Stimulated activated CD8-positive, alpha-beta memory T cell treated with anti-CD3 and anti-CD28 coated beads, Interleukin-15, amount 100 ng/mL, for 1 hour (primary cell): ENCODE measurements at places on chromosomes 1 and 21.

DNA sequence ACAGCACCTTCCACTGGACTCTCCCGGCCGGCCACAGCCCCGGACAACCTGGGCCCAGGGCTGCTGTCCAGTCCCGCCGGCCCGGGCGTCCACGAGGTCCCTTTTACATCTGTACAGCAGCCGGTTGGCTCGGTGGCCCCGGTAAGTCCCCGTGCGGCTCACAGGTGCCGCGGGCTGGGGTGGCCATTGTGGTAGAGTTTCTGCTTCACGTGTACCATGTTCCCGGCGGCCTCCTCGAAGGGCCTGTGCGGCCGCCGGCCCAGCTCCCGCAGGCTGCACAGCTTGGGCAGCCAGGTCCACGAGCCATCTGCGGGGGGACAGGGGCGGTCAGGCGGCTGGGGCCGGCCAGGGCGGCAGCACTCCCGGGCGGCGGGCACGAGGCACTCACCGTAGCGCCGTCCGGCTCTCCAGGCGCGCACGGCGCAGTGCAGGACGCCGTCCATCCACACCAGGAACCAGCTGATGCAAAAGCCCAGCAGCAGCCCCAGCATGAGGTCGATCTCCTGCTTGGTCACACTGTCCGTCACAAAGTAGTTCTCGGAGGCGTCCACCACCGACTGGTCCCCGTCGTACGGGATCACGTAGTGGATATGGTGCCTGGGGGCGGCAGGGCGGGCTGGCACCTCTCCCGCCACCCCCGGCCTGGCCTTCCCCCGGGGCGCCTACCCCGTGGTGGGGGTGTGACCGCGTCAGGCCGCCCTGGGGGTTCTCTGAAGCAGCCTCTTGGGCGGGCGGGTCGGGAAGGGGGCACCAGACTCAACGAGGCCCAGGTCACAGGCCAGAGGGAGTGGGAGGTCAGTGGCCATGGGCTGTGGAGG lies 5.0 kb downstream of the TMEM240 start:
- no peak for DNase-seq

DNA sequence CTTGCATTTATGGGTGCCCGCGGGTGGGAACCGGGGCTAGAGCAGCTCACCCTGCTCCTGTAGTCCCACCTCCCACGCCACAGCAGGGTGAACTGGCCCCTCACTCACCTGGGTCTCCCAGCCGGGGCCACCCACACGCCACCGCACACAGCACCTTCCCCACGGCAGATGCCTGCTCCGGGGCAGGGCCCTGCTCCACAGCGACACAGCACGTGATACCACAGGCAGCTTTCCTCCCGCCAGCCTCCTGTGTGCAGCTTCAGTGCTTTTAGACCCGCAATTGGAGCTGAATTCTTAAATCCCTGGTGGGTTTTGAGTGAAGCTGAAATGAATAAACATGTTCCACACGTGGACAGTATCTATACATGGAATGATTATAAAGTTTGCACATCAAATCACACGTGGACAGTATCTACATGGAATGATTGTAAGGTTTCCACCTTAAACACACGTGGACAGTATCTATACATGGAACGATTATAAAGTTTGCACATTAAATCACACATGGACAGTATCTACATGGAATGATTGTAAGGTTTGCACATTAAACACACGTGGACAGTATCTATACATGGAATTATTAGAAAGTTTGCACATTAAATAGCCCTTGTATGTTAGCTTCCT lies 93.1 kb upstream of the COL6A1 start:
- no peak for DNase-seq

- DNase-seq: no peak
Measured at GRCh38 chr21:43322311-43322710, 104.6 kb downstream of the SIK1 start.

GRCh38 chr1:24905979-24906720 lies 23.9 kb downstream of the RUNX3 start:
- DNase-seq: no peak

DNA sequence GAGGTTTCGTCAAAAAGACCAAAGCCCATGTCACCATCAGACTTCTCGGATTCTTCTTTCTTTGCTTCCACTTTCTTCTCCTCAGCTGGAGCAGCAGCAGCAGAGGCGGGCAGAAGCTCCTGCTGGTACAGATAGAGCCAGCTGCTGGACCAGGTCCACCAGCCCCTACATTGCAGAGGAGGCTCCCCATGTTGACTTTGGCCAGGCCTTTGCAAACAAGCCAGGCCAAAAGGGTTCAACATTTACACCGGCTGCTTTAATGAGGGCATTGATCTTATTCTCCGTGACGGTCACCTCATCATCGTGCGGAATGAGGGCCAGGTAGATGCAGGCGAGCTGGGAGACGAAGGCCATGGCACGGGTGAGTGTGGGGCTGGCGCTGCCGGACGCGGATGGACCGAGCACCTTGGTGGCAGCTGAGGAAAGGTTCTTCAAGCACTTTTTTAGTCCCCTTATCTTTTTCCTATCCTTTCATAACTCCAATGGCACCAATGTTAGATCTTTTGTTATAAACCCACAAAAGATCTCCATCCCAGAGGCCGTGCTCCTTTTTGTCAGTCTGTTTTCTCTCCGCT lies 358.5 kb downstream of the RGS7 start:
- no peak for DNase-seq

GRCh38 chr1:31984419-31985347 lies 29.0 kb upstream of the KHDRBS1 start:
- DNase-seq: no peak

- no peak for DNase-seq
Measured at GRCh38 chr1:109954041-109954512, 30.5 kb upstream of the AHCYL1 start.

DNA sequence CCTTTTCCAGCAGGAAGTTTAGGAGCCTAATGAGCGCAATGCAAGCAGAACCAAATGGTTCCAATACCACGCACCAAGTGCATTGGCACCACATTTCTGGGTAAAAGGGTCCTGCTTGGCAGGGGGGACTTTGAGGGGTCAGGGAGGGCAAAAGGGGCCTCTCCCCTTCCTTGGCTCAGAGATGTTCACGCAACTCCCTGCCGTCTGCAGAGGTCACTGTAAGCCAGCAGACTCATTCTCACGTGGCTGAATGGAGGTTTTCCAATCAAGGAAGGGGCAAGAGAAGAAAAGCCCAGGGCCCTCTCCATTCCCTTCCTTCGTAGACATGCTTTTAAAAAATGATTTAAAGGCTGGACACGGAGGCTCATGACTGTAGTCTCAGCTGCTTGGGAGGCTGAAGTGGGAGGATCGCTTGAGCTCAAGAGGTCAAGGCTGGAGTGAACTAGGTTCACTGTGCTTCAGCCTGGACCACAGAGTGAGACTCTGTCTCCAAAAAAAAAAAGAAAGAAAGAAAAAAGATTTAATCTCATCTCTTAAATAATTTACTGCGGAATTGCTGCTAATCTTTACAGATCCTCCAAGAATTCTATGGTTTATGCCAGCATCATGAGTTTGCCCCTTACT lies 80.3 kb downstream of the RUNX3 start:
- no peak for DNase-seq

- no peak for DNase-seq
Measured at GRCh38 chr1:58664881-58665280, 35.0 kb downstream of the MYSM1 start.

- DNase-seq: no peak
Measured at GRCh38 chr1:94045465-94046056, 75.4 kb downstream of the ABCA4 start.

- no peak for DNase-seq
Measured at GRCh38 chr1:201925981-201926645, 20.2 kb downstream of the LMOD1 start.

DNA sequence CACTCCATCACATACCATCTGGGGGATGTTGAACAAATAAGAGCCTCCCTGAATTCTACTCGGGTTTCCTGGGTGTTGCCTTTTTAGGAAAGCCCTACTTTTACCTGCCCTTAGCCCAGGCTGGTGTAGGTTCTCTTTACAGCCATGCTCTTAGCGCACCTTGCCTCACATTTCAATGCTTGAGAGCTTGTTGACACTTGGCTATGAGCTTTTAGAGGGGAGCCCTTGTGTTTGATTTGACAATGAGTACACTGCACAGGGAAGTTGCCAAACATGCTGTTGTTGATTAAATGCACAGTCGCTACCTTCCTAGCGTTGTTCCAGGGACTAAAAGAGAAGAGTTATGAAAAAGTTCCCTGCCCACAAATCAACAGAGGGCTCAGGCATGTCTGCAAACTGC lies 103.8 kb downstream of the TRABD2B start:
- DNase-seq: no peak

DNA sequence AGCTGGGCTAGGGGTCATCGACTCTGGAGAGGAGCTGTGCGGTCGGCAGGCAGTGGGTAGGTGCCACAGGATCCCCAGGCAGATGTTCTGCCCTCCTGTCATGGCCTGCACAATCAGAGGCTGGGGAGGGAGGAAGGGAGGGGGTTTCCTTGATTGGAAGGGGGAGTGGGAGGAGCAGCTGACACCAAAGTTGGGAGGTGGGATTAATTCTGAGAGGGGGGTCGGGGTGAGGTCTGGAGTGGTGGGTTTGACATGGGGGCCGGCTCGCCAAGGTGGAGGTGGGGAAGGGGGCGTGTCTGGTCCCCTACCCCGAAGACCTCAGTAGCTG lies 651 bp upstream of the HPCA start:
- DNase-seq: no peak

DNA sequence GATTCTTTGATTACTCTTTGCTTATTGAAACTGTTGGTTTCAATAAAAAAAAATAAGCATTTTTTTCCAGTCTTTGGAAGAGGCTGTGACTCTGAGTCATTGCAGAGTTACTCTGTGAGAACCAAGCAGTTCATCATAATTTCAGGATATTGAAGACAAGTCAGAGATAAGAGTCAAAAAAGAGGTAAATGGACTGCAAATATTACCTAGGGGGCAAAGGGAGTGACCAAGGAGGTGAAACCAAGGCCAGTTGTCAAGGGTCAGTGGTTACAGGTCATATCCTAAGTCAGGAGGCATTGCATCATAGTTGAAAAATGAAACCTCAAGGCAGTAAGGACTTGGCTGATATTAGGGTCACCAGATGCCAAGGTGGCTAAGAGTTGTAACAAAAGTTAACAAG lies 597.1 kb upstream of the USP24 start:
- no peak for DNase-seq

GRCh38 chr1:248699099-248699498 lies 3.5 kb downstream of the OR14I1 start:
- DNase-seq: no peak

- DNase-seq: no peak
Measured at GRCh38 chr1:24735509-24736375, 9.5 kb upstream of the CLIC4 start.

- no peak for DNase-seq
Measured at GRCh38 chr1:66761221-66761620, 9.0 kb downstream of the DYNLT5 start.

DNA sequence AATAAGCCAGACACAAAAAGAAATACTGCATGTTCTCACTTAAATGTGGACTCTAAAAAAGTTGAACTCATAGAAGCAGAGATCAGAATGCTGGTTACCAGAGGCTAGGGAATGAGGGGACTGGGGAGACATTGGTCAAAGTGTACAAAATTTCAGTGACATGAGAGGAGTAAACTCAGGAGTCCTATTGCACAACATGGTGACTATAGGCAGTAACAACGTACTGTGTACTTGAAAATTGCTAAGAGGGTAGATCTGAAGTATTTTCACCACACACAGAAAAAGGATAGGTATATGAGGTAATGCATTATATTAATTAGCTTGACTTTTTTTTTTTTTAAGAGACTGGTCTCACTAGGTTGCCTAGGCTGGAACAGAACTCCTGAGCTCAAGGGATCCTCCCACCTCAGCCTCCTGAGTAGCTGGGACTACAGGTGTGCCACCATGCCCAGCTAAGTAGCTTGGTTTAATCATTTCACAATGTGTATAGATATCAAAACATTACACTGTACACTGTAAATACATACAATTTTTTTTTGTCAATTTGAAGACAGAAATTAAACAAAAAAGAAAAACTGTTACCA lies 7.4 kb downstream of the ZNF496 start:
- no peak for DNase-seq

DNA sequence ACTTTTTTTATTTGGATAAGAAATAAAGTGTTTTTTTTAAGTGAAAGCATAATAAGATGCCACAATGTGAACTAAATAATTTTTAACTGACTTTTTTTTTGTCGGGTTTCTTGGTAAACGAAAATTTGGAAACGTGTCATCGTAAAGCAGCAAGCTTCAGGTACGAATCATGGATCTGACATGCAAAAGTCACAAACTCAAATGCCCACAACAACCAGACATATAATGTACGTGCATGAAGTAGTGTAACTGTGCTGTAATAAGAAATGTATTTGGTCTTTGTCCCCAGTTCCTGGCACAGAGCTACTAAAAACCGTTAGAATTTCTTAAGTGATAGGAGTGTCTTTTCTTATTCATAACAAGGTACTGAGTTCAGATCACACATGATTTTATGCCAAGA lies 44.3 kb upstream of the LRRC7 start:
- no peak for DNase-seq

- no peak for DNase-seq
Measured at GRCh38 chr1:2868571-2869195, 67.2 kb upstream of the TTC34 start.

DNA sequence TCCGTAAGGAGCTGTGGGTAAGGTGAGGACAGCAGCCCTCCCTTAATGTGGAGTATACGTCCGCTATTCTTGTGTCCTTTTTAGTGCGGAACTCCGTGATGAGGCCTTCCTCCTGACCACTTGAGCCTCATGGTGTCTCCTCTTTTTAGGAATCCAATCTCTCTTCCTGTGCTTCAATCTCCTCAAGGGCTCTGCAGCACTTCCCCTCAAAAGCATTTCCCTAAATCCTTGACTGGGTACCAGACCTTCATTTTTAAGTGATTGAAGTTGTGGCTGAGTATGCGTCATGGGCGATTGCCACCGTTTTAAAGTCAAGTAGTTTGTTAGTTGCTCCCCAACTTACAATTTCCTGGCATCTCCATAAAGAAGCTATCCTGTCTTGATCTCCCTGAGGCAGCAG lies 62.8 kb downstream of the SAMSN1 start:
- no peak for DNase-seq

DNA sequence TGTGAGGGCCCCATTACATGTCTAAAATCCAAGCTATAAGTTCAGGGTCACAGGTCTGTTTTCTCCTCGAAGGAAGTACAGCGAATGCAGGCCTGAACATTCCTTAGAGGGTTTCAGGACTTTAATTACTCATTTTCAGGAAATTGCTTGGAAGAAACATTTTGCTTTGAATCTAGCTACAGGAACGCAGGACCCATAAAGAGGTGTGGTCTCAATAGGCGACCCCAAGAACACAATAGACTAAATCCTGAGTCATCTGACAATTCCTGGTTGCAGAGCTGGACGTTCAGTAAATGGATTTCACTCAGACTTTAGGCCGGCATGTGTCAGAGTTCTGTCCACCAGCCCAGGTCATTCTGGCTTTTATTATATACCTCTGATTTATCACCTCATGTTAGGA lies 1.0 kb upstream of the ERG start:
- no peak for DNase-seq

GRCh38 chr21:15804247-15805005 lies 74.6 kb downstream of the USP25 start:
- DNase-seq: no peak
